Cortex of kidney (tissue), 1 donor: ENCODE measurements at places on chromosomes 16 and 17.

GRCh38 chr16:86517652-86518258 is 7.4 kb downstream of the FOXF1 start:
- DNase-seq: no peak

DNA sequence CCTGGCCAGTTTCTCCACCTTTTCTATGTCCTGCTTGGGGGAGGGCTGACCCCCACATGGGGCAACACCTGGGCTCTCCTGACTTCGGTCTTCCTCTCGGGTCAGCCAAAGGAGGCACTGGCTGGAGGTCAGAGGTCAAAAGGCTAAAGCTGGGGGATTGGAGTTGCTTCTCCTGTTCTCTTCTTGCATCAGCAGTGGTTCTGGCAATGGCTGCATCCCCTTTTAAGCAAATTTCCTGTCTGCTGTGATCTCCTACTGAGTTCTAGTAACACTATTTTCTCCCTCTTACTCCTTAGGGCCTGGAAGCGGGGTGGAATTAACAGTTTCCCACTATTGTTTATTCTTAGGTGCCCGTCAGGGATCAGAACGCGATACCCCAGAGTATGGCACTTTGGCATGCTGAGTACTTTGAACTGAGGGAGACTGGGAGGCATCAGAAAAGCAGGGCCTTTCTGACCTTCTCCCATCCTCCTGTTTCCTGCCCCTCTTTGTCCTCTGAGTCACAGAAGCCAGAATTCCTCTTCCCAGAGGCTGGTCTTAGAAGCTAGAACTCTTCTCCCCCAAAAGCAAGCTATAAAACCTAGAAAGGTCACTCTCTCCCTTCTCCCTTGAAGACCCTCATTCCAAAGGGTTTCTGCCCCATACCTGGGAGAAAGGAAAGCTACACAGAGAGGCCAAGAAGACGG is 268.2 kb downstream of the STX8 start:
- no peak for DNase-seq

- DNase-seq: no peak
Observed at GRCh38 chr16:25950586-25951281, 259.0 kb downstream of the HS3ST4 start.

- DNase-seq: no peak
Observed at GRCh38 chr17:5439446-5439764, 450 bp upstream of the C1QBP start.

GRCh38 chr16:57462978-57463362 is 491 bp downstream of the POLR2C start:
- DNase-seq: no peak

- no peak for DNase-seq
Observed at GRCh38 chr17:9408868-9409829, 166.5 kb downstream of the STX8 start.

DNA sequence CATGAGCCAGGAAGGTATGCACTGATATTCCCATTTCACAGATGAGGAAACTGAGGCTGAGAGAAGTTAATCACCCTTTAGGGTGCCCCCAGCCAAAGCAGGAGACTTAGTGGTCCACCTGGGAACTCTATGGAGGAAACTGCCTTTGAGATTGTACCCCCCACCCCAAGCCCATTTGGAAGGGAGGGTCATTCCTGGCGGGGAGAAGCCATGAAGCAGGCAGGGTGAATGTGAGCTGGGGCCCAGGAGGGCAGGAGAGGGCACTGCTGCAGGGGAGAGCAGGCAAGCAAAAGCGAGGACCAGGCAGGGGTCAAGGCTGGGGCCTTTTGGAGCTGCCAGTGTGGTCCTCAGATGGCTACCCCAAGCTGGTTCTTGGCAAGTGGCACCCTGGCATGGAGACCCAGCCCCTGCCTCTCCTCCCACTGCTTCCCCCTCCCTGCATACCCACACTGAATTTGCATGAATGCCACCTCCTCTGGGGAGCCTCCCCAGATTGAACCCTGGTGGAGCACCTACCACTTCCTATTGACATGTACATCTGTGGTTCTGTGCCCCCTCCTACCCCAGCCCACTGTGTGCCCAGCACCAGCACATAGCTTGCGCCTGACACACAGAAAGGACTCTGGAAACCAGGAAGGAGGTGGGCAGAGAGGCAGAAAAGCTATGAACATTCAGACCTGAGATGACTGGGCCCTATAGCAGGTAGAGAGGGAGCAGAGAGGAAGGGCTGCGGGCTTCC is 965 bp upstream of the TMC6 start:
- no peak for DNase-seq

DNA sequence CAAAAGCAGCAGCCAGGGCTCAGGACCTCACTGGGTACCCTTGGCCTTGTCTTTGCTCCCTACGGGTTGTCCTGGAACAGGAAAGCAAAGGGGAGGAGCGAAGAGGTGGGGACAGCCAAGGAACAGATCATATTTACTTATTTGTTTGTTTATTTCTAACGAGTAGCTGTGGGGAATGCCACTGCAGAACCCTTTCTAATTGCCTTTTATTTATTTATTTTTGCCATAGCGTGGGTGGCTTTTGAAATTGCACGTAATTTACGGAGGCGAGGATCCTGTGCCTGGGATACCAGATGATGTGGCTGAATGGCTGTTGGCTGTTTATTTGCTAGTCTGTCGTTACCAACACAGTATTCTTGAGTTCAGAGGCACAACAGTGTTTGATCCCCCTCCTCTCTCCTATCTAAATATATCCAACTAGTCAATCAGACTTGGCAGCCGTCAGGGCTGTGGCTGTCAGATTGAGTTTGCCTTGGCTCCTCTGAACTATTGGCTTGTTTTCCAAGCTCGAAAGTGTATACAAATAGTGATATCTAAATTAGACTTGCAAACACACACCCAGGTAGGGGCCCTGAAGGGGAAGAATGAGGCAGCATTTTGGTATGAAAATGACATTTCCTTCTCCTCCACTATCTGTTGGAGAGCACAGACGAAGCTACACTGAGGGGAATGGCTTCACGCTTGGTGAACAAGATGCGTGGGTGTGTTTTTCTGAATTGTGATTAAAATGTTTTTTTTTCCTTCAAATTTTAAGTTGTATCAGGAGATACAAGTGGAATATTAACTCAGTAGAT is 110.4 kb downstream of the MSI2 start:
- DNase-seq: no peak

DNA sequence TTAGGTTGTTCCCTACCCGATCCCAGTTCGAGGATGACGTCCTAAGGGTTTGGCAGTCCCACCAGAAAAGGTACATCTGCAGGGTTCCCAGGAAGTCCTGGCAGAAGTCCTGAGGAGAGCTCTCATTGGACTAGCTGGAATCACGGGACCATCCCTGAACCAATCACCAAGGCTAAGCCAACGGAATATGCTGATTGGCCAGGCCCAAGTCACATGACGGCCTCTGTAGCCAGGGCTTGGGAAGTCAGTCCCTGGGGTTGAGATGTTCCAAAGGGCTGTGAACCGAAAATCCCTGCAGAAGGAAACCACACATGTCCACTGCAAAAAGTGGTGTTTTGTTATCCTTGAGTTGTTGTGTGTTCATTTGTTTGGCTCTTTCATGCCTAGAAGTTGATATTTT is 68.2 kb upstream of the ZNF423 start:
- no peak for DNase-seq

GRCh38 chr16:69132424-69133252 is at the start of the genes CHTF8 and UTP4:
CHTF8 (minus strand) TSS chr16:69132588; CDS start chr16:69121458, 11,130 bp downstream.
UTP4 (plus strand) TSS chr16:69132649; CDS start chr16:69133460, 811 bp downstream.
- no peak for DNase-seq

GRCh38 chr16:88970050-88970449 is 7.0 kb downstream of the CBFA2T3 start:
- DNase-seq: no peak

GRCh38 chr16:85851034-85851785 is 47.8 kb upstream of the IRF8 start:
- no peak for DNase-seq

GRCh38 chr16:71428883-71429282 is 13.0 kb downstream of the TLE7 start:
- no peak for DNase-seq

GRCh38 chr17:75950421-75950820 is 9.6 kb upstream of the FBF1 start:
- DNase-seq: no peak

- DNase-seq: no peak
Observed at GRCh38 chr16:86018487-86018886, 119.5 kb downstream of the IRF8 start.

DNA sequence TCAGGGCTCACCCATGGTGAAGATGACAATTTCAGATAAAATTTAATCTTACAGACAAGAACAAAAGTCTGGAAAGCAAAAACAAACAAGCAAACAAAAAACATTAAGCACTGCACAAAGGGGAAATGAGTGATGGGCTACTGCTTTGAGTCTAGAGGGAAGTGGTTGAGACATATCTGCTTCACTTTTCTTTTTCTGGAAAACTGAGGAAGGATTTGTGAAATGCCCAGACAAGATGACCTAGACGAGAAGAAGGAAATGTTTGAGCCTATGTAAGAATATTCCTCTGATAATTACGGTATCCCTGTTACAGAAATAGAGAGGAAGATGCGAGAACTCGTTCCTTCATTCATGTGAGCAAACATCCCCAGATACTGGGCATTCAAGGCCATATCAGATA is 11.5 kb upstream of the HYDIN start:
- no peak for DNase-seq

GRCh38 chr16:3591436-3591803 is 14.2 kb upstream of the NLRC3 start:
- no peak for DNase-seq

DNA sequence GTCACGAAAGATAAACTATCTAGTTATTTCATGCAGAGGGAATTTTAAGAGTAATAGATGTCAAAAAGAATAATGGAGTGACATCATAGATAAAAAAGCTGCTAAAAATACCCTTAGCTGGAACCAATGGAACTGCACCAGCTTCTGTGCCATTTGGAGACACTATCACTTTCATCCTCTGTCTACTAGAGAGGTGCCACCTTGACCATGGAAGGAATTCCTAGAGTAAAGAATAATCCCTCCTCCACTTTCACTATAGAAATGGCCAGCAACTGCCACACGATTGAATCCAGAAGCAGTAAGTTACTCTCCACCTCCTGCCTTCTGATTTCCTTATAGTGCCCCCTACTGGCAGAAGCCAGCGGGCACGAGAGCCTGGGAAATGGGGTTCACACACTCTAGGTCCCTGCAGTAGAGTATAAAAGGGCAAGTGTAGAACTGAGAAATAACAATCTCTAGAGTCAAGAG is 2.8 kb upstream of the ALDH3A2 start:
- no peak for DNase-seq

DNA sequence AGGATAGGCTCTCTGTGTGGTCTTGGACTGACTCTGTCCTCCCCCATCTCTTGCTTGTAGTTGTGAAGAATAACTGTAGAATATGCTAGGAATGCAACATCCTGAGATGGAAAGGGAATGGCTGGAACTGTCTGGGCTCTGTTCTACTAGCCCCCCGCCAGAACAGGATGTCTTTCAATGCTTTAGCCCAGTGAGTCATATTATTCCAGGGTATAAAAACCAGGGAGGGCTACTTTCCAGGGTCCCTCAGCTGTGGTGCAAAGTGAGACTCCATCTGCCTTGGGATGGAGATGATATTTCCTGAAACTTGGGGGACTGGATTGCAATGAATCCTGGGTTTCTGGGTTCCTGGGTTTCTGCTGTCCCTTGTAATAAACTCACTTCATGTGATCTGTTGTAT is 32.1 kb downstream of the HYDIN start:
- DNase-seq: no peak

- DNase-seq: no peak
Observed at GRCh38 chr17:43430936-43431713, 32.3 kb downstream of the ARL4D start.

DNA sequence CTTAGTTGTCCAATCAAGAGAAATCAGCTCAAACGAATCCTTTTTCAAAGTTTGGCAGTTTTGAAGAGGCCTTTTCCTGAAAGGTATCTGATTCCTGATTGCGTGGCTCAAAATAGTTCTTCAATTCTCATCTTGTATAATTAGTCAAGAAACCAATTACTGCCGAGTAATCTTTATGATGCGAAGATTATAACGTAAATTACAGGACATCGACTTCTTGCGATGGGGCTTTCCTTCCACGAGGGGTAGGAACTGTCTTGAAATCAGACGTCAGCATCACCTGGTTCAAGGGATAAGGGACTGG is 644 bp upstream of the ARL2BP start:
- no peak for DNase-seq

GRCh38 chr16:11964761-11965551 is at the start of gene TNFRSF17:
TNFRSF17 (plus strand) TSS chr16:11965210; CDS start chr16:11965325, 115 bp downstream.
- DNase-seq: no peak

GRCh38 chr16:69384974-69385373 is 833 bp downstream of the TERF2 start:
- DNase-seq: no peak

GRCh38 chr16:31022544-31023251 is 10.7 kb upstream of the STX4 start:
- no peak for DNase-seq

DNA sequence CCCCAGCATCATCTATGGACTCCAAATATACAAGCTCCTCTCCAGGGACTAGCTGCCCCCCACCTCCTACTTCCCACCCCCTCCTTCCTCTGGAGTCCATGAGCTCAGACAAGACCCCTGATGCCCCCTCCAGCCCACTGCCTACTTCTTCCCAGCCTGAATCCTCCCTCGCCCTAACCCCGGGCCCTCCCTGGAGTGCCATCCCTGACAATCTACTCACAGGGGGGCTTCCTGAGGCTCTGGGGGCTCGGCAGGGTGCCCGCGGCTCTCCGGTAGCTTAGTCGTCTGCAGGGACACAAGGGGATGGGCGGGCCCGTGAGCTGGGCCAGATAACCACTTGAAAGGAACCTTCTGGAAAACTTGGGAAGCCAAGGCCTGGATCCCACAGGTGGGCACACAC is 15.1 kb downstream of the MPP3 start:
- DNase-seq: no peak

GRCh38 chr17:3527468-3527867 is 30.1 kb downstream of the TRPV3 start:
- DNase-seq: no peak
